ENCODE measurements at places on chromosomes 16 and 17. TPM values are rescaled to one million over a fixed set of nuclear protein-coding genes. Genes with fewer than 3 reads are reported as not detected.

- H3K4me1 ChIP-seq: no peaks in the 10 kb centered on the region
- H3K27ac ChIP-seq: no peak overlapping the region
- peaks cover 7% of the 10 kb centered on the region for H3K36me3 ChIP-seq
- no peak for DNase-seq
These were observed 41.2 kb downstream of the PRMT7 start for GRCh38 chr16:68351991-68352431.

The MRM1 gene
- 11.7 TPM for total RNA-seq

The KIF2B gene
- total RNA-seq: not detected

GRCh38 chr16:10297341-10298006 is 88.4 kb upstream of the ATF7IP2 start:
- no peaks in the 10 kb centered on the region for H3K27me3 ChIP-seq
- peak overlapping the region; percentile 45 for H3K4me3 ChIP-seq
- no peaks in the 10 kb centered on the region for H3K36me3 ChIP-seq
- H3K27ac ChIP-seq: peak overlapping the region; percentile 87
- peaks cover 40% of the 10 kb centered on the region for H3K4me1 ChIP-seq
- peak; percentile 92 for DNase-seq

- no peak overlapping the region for H3K4me3 ChIP-seq
- no peak overlapping the region for H3K27ac ChIP-seq
- DNase-seq: no peak
These were observed 116.2 kb downstream of the C17orf67 start for GRCh38 chr17:56717471-56717870.

DNA sequence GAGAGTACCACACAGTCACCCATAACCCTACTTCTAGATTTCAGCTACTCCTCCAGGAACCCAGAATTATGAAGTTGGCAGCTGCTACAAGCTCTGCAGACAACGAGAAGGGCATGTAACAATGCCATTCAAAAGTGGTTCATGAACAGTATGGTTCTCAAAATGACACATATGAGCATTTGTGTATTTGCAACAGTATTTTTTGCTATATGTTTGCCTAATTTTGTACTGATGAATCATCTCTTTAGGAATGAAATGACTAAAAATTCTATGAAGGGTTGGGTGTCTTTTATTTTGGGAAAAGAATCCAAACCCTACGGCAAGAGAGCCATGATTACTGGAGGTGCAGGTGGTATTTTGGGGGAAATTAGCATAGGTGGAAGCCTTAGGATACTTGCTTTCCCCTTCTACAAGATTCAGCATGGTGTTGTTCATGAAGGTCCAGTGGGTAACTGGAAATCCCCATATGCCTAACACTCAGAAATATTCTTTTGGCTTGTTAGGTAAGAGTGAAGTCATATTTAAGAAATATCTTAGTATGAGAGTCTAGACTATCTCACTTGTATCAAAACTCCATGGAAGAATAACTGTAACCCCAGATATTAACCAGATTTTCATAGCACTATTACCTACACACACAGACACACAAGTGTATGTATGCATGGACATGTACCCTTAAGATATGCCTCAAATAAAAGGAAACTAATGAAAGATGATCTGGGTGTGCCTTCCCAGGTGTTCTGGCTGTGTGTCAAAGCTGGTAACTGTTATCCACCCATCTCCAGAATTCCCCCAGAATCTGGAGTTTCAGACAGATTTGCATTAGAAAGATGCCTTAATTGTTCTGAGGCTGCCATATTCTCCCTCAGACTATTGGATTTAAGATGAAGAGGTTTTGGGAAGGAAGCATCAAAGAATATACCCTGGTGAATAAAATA is 688.2 kb upstream of the SOX9 start:
- H3K4me1 ChIP-seq: no peaks in the 10 kb centered on the region
- no peaks in the 10 kb centered on the region for H3K27me3 ChIP-seq
- no peak overlapping the region for H3K27ac ChIP-seq
- no peak for DNase-seq

GRCh38 chr17:67884741-67885140 is 59.4 kb downstream of the BPTF start:
- H3K36me3 ChIP-seq: peaks cover 41% of the 10 kb centered on the region
- no peaks in the 10 kb centered on the region for H3K4me1 ChIP-seq
- no peak for DNase-seq
- H3K4me3 ChIP-seq: no peak overlapping the region
- no peaks in the 10 kb centered on the region for H3K27me3 ChIP-seq

DNA sequence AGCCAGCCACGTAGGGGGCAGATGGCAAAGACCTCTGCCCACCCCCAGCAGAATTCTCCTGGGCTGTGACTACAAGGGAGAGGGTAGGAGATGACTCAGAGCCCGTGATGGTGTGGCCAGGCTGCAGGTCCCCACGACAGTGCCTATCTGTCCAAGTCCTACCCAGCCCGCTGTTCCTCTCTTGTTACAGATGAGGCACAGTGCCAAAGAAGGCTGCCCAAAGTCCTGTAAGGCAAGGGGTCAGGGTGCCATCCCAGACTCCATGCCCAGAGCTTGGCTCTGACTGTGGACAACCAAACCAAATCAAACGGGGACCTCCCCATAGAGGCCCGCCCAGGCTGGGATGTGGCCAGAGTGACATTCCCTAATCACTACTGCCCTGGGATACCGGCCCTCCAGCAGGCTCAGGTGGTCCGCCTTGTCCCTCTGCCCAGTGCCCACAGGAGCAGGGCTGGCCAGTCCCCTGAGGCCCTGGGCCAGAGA is 12.6 kb upstream of the BCAR1 start:
- no peaks in the 10 kb centered on the region for H3K36me3 ChIP-seq
- no peaks in the 10 kb centered on the region for H3K27me3 ChIP-seq
- H3K4me1 ChIP-seq: peaks cover 19% of the 10 kb centered on the region
- no peak overlapping the region for H3K27ac ChIP-seq

The GJD3 gene
- total RNA-seq: not detected

DNA sequence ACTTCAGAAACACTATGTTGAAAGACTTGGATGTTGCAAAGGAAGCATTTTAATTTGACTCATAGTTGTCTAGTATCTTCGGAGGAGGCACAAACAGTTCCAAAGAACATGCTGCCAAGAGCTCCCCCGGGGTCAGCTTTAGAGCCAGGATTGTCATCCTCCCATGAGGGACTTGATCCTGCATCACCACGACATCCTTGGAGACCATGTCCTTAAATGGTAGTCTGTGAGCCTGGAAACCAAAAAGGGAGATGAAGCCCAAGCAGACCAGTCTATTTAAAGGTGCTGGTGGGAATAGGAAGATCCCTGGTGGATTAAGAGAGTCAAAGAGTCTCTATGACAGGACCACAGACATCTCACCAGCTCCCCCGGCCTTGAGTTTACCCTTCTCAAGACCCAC is 33.3 kb upstream of the DYNLRB2 start:
- no peaks in the 10 kb centered on the region for H3K4me1 ChIP-seq
- no peaks in the 10 kb centered on the region for H3K27me3 ChIP-seq
- DNase-seq: no peak
- H3K36me3 ChIP-seq: no peaks in the 10 kb centered on the region
- no peak overlapping the region for H3K27ac ChIP-seq
